ENCODE measurements at places on chromosomes 3 and 15. TPM values are rescaled to one million over a fixed set of nuclear protein-coding genes. Genes with fewer than 3 reads are reported as not detected.

DNAJC13 gene
- 33.6 TPM for total RNA-seq

LPCAT4 gene
- 36.8 TPM for total RNA-seq

C2CD4B gene
- total RNA-seq, result 1.5 TPM

NMNAT3 gene
- 9.2 TPM for total RNA-seq

SERINC4 gene
- total RNA-seq, result not detected

CSPG4 gene
- total RNA-seq, result 3.6 TPM

SEMA6D gene
- total RNA-seq, result 0.97 TPM

CYP19A1 gene
- total RNA-seq, result not detected

ICE2 gene
- 47.8 TPM for total RNA-seq

EAF2 gene
- 8.8 TPM for total RNA-seq

OCA2 gene
- 0.69 TPM for total RNA-seq

EXD1 gene
- not detected for total RNA-seq

ACKR4 gene
- not detected for total RNA-seq

IP6K1 gene
- total RNA-seq, result 38.4 TPM

RBPMS2 gene
- total RNA-seq, result 36.9 TPM

PAK2 gene
- 56.0 TPM for total RNA-seq

IL1RAP gene
- 3.6 TPM for total RNA-seq

OSTN gene
- not detected for total RNA-seq

CLEC3B gene
- total RNA-seq, result not detected

ARHGEF26 gene
- total RNA-seq, result 16.9 TPM

CLDN1 gene
- total RNA-seq, result 4.2 TPM

SCAANT1 gene
- total RNA-seq, result not detected

UROC1 gene
- total RNA-seq, result not detected

MUSTN1 gene
- total RNA-seq, result not detected

PPCDC gene
- 42.8 TPM for total RNA-seq

TICRR gene
- total RNA-seq, result 37.1 TPM

ZNF385D gene
- total RNA-seq, result 2.4 TPM

PRRT3 gene
- total RNA-seq, result 6.9 TPM

ISLR gene
- total RNA-seq, result not detected

ATP13A5 gene
- not detected for total RNA-seq

PCLAF gene
- 52.7 TPM for total RNA-seq

TMEM158 gene
- 16.9 TPM for total RNA-seq

BFSP2 gene
- not detected for total RNA-seq

DISP2 gene
- total RNA-seq, result 1.0 TPM

SLITRK3 gene
- total RNA-seq, result 3.2 TPM

KNG1 gene
- not detected for total RNA-seq

RYR3 gene
- total RNA-seq, result 1.2 TPM

SCG5 gene
- total RNA-seq, result 48.1 TPM

DCLK3 gene
- 0.62 TPM for total RNA-seq

TM6SF1 gene
- 1.8 TPM for total RNA-seq

PPP1R14D gene
- not detected for total RNA-seq

IGF2BP2 gene
- total RNA-seq, result 87.4 TPM

GMPPB gene
- total RNA-seq, result 29.4 TPM

ANKRD63 gene
- total RNA-seq, result 0.74 TPM

CLRN1 gene
- 0.93 TPM for total RNA-seq

MUC13 gene
- total RNA-seq, result not detected

ADAMTS9 gene
- 0.31 TPM for total RNA-seq

SFMBT1 gene
- total RNA-seq, result 24.0 TPM

SLC22A14 gene
- total RNA-seq, result not detected

PPM1L gene
- 26.4 TPM for total RNA-seq

GOLGA8S gene
- total RNA-seq, result not detected

SLC22A13 gene
- 0.66 TPM for total RNA-seq

NBEAL2 gene
- 79.9 TPM for total RNA-seq

KCNAB1 gene
- 0.69 TPM for total RNA-seq

TBCCD1 gene
- 22.6 TPM for total RNA-seq

CILP gene
- 0.03 TPM for total RNA-seq

CISH gene
- total RNA-seq, result 3.6 TPM

ST3GAL6 gene
- 4.7 TPM for total RNA-seq

LDHAL6B gene
- total RNA-seq, result not detected

All from GM23338 (cell line).